ENCODE measurements at places on chromosomes 1 and 21.
A peak's percentile ranks its signal among the peaks of the same experiment; 100 is the strongest.

DNA sequence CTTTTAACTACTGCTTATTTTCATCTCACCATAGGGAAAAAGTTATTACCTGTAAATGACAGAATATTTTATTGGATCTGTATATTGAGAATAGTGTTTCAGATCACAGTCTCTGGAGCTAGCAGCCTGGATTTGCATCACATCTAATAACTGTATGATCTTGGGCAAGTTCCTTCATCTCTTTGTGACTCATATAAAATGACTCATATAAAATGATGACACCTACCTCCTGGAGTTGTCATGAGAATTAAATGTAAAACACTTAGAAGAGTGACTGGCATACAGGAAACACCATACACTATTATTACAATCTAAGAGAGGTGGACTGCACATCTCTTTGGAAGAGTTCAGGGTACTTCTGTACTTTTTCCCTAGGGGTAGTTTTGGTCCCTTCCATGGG, 421.3 kb downstream of the NEGR1 start:
- no peak for DNase-seq

GRCh38 chr1:167685844-167686243, 35.9 kb upstream of the MPZL1 start:
- DNase-seq: no peak

GRCh38 chr1:245671349-245671748, 516.6 kb downstream of the KIF26B start:
- no peak for DNase-seq

DNA sequence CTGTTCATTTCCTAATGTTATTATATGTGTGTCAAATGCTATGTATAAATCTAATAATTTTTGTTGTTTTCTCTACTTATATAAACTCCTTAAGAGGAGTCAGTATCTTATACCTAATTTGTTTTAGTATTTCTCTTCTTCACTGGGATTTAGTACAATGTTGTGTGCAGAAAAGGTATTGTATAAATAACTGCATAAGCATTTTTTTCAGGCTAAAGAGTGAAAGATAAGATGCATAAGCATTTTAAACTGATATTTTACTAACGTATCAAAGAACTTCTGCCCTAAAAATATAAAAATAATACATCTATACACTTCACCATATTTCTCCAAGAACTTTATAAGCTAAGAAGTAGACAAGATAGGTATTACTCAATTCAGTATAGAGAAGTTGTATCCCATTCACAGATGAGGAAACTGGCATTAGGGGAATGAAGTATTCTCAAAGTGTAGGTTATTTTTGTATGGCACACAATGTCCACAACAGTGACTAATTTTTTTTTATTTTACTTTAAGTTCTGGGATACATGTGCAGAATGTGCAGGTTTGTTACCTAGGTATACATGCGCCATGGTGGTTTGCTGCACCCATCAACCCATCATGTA, 59.3 kb downstream of the NUP210L start:
- DNase-seq: no peak

DNA sequence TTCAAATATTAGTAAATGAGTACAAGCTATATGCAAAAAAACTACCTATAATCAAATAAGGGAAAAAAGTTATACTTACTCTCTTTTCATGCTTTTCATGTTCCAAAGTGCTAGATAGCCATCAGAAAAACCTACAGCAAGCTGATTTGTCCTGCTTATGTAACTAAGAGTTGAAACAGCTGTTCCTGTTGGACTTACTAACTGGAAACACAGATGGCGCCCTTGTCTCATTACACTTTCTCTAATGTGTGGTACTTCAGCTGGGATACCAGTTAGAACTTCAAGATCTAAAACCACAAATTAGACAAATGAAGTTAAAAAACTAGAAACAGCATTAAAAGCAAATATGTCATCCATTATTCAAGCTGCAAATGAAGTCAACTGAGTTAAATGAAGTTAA, 24.3 kb downstream of the AHCTF1 start:
- DNase-seq: no peak

DNA sequence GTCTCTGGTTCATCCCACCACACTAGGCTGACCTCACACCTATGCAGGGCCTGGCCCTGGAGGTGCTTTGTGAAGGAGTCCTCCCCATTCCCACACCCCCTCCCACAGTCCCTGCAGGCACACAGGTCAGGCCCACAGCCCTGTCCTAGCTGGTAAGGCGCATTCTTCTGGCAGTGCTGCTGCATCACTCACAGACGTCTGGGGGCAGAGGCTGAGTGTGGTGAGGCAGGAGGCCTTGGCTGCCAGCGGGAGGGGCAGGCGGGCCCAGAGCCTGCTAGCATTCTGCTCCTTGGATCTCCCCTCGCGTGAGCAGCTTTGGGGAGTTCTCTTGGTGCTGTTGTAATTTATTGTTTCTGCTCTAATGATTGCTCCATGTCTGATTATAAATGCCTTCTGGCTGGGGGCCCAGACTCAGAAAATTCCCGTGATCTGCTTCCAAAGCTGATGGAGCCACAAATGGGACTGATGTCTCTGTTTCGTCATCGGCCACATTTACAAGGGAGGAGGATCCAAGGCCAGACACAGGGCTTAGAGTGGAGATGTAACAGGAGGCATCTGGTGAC, 62.9 kb downstream of the TRABD2B start:
- DNase-seq: no peak

GRCh38 chr1:62423580-62424242, 13.1 kb upstream of the USP1 start:
- no peak for DNase-seq

GRCh38 chr1:110035236-110035752, 870 bp downstream of the STRIP1 start:
- no peak for DNase-seq

- no peak for DNase-seq
These were observed 39.2 kb upstream of the SCMH1 start for GRCh38 chr1:41281334-41281733.

- no peak for DNase-seq
These were observed 51.0 kb downstream of the ECE1 start for GRCh38 chr1:21239221-21239620.

DNA sequence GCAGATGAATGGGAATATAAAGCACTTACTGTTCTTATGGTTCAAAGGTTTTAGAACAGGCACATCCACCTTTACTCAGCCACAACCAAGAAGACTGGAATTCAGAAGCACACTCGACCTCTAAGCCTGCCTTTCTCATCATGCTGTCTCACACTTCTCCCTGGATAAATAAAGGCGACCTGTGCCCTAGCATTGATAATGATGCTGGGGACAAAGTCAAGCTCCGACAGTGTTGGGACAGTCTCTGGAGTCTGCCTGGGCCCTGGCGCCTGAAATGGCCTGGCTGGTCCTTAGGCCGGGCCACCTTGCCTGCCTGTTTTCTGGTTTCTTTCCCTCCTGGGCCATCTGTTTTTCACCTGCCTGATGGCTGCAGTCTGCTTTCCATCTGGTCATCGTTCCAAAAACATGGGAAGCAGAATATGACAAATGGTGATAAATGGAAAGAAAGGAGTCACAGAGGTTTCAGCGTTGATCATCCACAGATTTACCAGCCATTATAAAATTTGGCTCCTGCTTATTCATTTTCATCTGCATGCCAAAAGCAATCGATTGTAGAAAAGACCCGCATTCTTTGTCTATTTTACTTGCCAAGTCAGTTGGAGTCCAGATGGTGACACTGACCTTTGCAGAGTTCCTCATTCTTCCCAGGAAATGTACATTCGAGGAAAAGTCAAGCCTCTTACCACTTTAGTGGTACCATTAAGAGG, 91.2 kb upstream of the KCNJ15 start:
- no peak for DNase-seq

DNA sequence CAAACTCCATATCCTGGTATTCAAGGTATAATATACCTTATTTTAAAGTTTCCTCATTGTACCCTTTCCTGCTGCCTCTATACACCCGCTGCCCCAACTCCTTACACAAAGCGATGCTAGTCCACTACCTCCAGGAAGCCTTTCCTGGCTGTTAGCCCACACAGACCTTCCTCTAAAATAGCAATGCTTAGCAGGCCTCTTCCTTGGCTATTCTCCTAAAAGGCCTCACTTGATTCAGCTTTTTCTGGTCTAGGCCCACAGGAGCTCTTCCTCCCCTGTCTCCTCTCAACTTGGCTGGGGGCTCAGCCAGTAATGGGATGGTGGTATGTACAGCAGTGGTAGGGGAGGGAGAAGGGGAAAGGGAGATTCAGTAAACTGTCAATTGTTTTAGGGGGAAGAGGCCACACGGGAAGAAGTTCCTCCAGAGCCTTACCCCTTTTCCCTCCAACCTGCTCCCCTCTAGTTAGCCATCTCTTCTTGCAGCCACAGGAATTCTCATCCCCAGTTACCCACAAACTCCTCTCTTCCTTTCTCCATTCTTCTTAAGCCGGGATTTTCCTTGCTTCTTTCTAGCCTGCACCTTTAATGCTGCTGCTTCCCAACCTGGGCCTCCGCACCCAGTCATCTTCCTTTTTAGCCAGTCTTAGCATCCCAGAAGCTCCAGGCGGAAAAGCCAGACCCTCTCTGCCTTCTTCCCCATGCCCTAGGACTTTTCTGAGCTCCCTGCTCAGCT, 2.6 kb downstream of the LRRC41 start:
- no peak for DNase-seq

- no peak for DNase-seq
These were observed 1.5 kb upstream of the PRDX6 start for GRCh38 chr1:173475564-173476196.

DNA sequence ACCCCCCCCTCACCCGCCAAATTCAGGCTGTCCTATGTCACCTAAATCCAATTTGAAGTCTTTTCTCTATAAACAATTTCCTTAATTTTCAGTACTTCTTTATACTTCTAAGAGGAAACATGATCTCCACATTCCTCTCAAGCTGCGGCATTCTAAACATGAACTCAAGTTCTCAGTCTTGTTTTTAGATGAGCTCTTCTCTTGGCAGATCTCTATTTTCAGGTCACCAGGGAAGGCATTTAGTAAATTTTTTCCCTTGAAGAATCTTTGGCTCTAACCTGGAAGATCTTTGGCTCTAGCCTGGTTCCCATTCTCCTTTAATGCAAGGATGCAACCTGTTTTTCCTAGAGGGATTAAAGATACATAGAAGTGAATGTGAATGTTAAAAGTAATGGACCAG, 193.4 kb downstream of the ATG4C start:
- no peak for DNase-seq

DNA sequence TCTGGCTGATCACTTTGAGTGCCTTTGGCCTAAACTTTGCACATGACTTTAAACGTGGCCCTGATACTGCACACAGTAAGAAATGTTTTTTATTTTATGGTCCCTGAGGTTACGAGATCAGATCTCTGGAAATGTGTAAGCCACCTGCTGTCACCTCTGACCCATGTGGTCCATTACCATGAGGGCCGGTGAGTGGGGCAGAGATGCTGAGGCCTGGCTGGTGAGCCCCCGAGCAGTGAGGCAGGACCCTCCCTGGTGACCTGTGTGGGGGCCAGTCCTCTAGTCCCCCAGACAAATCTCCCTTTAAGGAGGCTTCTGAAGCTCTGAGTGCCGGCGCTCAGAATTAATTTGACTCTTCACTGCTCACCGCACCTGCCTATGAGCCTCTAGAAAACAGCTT, 12.4 kb downstream of the TFF3 start:
- DNase-seq: no peak

- no peak for DNase-seq
These were observed 122.6 kb downstream of the FCRL5 start for GRCh38 chr1:157429601-157430240.

GRCh38 chr1:172515436-172515835, 17.5 kb upstream of the SUCO start:
- no peak for DNase-seq

GRCh38 chr1:205232945-205233397, 5.2 kb downstream of the TMCC2 start:
- DNase-seq: no peak

- DNase-seq: no peak
These were observed 9.8 kb upstream of the CAPZB start for GRCh38 chr1:19495000-19495656.

GRCh38 chr1:85358702-85359438, 82.4 kb upstream of the BCL10 start:
- no peak for DNase-seq

DNA sequence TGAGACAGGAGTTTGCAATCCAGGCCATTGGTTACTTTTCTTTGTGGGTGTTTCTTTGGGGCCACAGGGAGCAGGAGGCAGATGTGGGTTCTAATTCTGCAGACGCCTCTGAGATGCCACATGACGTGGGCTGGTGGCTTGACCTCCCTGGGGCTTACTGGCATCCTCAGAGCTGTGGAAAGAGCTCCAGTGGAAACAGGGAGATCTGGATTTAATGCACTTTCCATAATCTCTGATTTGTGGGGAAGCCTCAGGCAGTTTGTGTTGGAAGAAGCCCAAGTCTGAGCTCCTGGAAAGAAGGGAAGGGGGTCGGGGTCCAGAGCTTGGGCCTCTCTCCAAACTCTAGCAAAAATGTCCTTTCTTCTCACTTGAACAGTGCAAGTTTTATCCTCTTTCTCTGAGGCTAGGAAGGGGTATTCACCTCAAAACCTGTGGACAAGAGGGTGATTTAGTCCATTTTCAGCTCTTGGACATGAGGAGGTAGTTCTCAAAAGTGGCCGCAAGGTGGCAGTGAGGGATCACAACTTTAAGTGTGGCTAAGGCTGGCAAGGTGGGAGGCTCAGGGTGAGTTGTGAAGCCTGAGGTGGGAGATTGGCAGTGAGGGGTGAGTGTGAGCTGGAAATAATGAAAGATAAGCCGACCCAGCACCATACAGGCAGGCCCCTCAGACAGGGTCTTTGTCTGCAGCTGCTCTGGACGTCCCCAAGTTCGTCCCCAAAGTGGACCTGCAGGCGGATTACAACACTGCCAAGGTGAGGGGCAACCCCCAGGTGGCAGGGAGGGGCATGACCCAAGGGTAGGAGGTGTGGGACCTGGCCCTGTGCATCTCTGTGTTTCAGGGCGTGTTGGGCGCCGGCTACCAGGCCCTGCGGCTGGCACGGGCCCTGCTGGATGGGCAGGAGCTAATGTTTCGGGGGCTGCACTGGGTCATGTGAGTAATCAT, 9.2 kb downstream of the IKBKE start:
- DNase-seq: peak; percentile 74

DNA sequence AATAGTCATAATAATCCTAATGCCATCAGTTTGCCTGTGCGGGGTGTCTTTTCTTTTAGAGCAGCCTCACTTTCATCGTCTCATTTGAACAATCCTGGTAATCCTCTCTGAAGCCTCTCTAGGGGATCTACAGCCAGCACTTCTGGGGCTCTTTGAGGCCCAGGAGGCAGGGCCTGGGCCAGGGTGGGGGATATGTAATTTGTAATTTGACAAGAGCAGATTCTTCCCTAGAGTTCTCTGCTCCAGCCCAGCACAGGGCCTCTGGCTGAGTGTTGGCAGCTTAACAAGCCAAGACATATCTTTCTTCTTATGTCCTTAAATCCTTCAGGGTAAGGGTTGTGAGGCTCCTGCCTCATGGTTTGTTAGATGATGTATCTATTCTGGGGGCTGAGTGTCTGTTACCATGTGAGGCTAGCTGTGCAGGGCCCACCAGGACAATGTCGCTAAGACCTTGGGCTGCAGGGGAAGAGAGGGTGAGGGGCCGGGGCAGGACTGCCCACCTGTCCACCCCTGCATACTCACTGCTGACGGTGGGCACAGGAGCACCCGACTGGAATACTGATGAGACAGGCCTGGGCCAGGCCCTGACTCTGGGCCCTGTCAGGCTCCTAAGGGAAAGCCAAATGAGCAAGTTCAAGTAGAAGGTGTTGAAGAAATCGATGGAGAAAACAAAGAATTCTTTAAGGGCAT, 45.3 kb upstream of the PARP1 start:
- no peak for DNase-seq
